ENCODE measurements at places on chromosomes 7 and 10. TPM values are rescaled to one million over a fixed set of nuclear protein-coding genes. Genes with fewer than 3 reads are reported as not detected.

- no peaks in the 10 kb centered on the region for H3K4me1 ChIP-seq
- H3K27me3 ChIP-seq = peaks cover 6% of the 10 kb centered on the region
- H3K27ac ChIP-seq = no peak overlapping the region
- no peaks in the 10 kb centered on the region for H3K36me3 ChIP-seq
- H3K4me3 ChIP-seq = no peak overlapping the region
These were observed 66.8 kb downstream of the TRIL start for GRCh38 chr7:28891192-28891875.

DNA sequence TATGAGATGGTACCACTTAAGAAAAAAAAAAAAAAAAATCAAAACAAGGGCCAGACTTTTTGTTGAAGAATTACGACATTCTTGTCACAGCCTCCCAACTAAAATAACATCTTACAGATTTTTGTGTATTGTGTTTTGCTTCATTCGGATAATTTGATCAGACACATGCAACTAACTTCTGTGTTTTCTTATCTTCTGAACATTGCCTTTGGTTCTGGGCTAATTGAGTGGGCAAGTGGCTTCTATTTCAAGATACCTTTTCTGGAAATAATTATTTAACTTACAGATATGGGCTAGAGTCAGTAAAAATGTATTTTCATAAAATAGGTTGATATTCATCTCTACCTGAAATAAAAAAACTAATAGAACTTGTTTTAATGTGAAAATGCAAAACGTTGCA, 165.1 kb downstream of the ANKRD7 start:
- H3K4me3 ChIP-seq = no peak overlapping the region
- no peaks in the 10 kb centered on the region for H3K27me3 ChIP-seq
- no peak for DNase-seq
- H3K27ac ChIP-seq = no peak overlapping the region

- DNase-seq = no peak
- H3K36me3 ChIP-seq = no peaks in the 10 kb centered on the region
- H3K4me1 ChIP-seq = no peaks in the 10 kb centered on the region
- no peak overlapping the region for H3K27ac ChIP-seq
These were observed 569.0 kb upstream of the SORCS1 start for GRCh38 chr10:107733328-107734130.

GRCh38 chr10:7337431-7338171, 73.2 kb downstream of the SFMBT2 start:
- H3K36me3 ChIP-seq = no peaks in the 10 kb centered on the region
- no peaks in the 10 kb centered on the region for H3K4me1 ChIP-seq
- H3K27ac ChIP-seq = no peak overlapping the region
- H3K4me3 ChIP-seq = no peak overlapping the region
- no peaks in the 10 kb centered on the region for H3K27me3 ChIP-seq

DNA sequence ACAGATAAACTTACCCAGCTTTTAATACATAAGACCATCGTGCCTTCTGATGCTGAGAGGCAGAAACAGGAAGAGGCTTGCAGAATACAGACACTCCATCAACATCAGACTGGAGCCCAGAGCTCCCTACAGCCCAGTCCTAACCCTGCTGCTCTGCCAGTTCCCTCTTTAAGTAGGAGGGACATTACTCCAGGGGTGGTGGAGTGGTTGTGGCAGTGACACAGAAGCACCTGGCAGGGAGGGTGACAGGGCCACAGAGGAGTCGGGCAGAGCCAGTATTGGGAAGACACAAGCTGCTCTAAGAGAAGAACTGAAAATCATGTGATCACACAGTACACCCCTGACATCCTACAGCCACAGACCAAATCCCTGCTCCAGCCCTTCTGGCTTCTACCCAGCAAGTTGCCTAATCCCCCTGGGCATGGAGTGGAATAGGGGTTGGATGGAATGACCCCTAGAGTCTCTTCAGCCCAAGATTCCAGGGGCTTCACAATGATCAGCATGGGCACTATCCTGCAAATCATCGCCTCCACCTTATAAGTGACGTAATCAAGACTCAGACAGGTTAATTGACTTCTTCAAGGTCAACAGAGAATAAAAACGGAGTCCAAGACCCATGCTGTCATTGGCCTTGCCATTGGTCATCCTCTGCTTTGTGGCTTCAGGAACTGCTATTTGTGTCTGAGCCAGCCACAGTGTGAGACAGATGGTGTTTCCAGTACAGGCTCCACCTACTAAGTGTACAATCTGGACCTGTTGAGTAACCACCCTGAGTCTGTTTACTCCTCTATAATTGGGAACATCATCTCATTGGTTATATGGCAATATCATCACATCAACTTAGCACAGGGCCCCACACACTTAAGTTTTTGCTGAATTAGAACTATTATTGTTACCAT, 61.1 kb upstream of the ZMIZ1 start:
- H3K27ac ChIP-seq = no peak overlapping the region
- peaks cover 7% of the 10 kb centered on the region for H3K27me3 ChIP-seq
- no peaks in the 10 kb centered on the region for H3K36me3 ChIP-seq
- no peaks in the 10 kb centered on the region for H3K4me1 ChIP-seq

- no peak overlapping the region for H3K4me3 ChIP-seq
- peaks cover 11% of the 10 kb centered on the region for H3K27me3 ChIP-seq
- no peaks in the 10 kb centered on the region for H3K4me1 ChIP-seq
- H3K36me3 ChIP-seq = no peaks in the 10 kb centered on the region
- H3K27ac ChIP-seq = no peak overlapping the region
- DNase-seq = no peak
These were observed 34.7 kb downstream of the KCNH2 start for GRCh38 chr7:150943453-150943814.

DNA sequence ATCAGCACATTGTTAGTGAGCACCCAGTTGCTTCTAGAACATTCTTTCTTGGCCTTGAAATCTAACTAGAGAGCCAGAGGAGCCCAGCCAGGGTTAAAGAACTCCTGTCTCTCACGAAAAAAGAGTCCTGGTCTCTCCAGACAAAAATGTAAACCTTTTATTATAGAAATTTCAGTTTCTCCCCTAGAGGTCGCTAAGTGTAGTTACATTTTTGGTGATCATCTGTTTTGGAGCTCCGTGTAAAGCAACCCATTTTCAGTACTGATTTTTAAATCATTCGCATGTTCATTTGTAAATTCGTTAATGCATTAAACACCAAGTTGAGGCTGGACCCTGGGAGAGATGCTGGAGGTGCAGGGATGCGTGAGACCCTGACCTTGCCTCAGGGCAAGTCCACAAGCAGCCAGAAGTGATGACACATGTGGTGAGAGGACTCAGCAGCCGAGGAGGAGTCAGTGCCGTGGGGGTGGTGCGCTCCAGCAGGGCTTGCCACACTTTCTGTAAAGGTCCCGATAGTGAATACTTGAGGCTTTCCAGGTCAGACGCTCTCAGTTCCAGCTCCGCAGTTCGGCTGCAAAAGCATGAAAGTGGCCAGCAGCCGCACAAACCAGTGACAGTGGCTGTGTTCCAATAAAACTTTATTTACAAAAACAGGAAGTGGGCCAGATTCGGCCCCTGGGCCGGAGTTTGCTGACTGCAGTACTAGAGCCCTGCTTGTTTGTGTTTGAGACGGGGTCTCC, 578.6 kb upstream of the FOXK1 start:
- H3K27me3 ChIP-seq = no peaks in the 10 kb centered on the region
- H3K27ac ChIP-seq = no peak overlapping the region

The FZD8 gene
- 9.1 TPM for total RNA-seq

The ZSWIM8 gene
- total RNA-seq = 112 TPM

DNA sequence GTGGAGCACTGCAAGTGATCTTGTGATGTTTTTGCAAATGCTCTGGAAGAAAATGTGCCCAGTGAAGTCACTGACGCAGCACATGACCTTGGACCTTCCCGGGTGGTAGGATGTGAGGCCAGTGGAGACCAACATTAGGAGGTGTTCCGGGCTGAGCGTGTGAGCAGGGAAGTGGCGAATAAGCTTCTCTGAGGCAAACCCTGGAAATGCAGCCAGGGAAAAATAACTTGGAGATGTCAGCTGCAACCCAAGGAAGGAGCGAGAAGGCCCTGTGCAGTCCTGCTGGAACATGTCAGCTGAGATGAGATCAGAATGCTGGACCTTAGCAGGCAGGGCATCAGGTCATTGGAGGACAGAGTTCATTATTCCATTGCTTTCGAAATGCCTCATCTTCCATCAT, 18.6 kb upstream of the SDK1 start:
- H3K4me3 ChIP-seq = no peak overlapping the region
- H3K36me3 ChIP-seq = no peaks in the 10 kb centered on the region
- no peaks in the 10 kb centered on the region for H3K27me3 ChIP-seq
- H3K27ac ChIP-seq = no peak overlapping the region

The C7orf25 gene
- 4.2 TPM for total RNA-seq

DNA sequence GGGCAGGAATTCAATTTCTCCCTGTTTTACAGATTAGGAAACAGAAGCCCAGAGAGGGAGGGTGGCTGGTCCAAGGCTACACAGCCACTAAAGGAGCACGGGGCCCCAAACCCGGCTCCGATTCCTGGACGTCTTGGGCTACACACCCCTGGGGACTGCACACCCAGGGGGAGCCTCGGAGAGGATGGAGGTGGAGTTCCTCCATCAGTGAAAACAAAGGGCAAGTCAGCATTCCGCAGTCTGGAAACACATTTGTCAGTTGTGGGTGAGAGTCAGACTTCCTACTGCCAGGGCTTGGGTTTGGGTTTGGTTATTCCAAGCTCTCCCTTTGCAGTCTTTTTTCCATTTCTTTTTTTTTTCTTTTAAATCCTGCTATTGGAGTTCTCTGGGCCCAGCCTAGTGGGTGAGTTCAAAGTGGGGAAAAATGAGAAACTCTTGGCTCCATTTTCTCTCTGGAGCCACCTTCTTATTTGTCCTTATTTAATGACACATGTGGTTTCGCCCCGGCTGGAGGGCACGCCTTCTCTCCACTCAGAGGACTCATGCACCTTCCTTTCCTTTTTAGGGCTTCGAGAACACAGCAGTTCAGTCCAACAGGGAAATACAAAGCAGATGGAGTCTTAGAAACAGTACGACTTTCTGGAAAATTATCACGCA, 59.9 kb upstream of the AQP1 start:
- no peaks in the 10 kb centered on the region for H3K27me3 ChIP-seq
- H3K4me1 ChIP-seq = peaks cover 29% of the 10 kb centered on the region
- H3K4me3 ChIP-seq = no peak overlapping the region
- H3K27ac ChIP-seq = no peak overlapping the region

DNA sequence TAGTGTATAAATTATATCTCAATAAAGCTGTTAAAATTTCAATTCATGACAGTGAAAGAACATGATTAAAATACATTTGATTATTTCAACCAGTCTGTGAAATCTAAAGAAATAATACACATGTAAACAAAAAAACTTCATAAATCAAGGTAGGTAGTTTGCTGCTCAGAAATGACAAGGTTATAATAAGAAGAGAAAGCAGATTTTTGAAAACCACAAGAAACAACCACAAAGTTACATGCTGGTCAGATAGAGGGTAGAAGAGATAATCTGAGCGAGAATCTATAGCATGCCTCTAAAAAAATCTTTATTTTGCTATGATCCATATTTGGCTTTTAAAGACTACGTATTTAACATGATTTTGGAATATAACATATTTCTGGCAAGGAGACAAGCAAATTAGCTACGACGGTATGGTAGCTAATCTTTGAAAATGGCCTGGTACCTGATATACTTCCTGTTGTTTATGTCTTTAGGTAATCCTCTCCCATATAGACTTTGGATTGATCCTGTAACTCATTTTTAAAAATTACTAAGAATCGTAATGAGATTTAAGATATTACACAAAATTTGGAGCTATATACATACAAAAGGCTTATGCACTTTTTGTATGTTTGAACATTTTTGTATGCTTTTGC, 23.5 kb upstream of the VCL start:
- no peak overlapping the region for H3K4me3 ChIP-seq
- H3K4me1 ChIP-seq = peaks cover 11% of the 10 kb centered on the region
- H3K27ac ChIP-seq = no peak overlapping the region
- H3K36me3 ChIP-seq = no peaks in the 10 kb centered on the region

Data from endothelial cell of umbilical vein (primary cell).